Heart right ventricle (tissue), 16 donors: ENCODE measurements at places on chromosomes 6 and 20. TPM values are rescaled to one million over a fixed set of nuclear protein-coding genes. Genes with fewer than 3 reads are reported as not detected.

DNA sequence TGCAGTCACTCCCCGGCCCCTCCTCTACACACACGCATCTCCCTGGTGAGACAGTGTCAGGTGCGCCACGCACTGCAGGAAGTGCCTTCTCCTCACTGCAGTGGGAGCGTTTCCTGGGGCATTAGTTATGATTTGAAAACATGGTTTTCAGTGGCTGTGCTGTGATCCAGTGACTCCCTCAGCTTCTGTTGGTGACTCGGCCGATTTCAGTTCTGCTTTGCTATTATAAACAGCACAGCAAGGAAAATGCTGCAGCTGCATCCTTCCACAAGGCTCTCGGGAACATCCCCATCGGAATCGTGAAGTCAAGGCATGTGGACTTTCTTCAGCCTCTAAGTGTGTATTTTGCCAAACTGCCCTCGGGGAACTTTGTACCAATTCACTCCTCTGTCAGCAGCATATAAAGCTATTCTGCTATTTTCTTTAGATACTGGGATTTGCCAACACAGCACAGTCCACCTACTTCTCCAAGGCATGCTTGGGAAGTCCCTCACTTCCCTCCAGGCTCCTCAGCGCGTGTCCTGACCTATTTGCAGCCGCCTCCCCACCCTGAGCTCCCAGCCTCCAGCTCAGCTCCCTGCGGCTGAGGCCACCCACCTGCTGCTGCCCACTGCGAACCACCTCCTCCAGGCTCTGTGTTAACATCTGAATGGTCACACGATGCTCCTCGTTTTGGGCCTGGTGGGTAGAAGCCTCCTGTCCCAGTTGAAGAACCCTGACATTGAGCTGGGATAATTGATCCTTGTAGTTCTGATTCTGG is 54.5 kb downstream of the GINS1 start:
- peak; percentile 29 for DNase-seq

DNA sequence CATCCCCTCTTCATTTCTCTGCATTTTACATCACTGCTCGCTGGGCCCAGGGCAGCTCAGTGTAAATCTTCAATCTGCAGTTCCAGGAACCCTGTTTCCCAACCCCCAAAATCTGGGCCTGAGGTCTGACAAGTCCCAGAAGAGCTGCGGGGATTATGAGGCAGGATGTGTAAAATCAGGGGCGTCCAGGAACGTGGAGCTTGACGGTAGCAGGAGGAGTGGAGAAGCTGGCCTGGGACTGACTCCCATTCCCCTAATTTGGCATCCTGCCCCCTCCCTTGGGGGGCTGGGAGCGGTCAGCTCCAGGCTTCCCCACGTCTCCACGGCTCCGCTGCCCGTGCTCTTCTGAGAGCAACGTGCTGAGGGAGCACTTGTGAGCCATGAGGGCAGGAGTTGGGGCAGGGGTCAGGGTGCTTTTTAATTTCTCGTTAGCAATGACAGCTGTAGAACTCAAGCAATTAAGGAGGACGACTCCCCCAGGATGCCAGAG is 23.4 kb upstream of the VEGFA start:
- peak; percentile 32 for DNase-seq

GRCh38 chr6:135334169-135334568 is 153.1 kb downstream of the MYB start:
- DNase-seq, result no peak

- no peak for DNase-seq
Measured at GRCh38 chr6:111205502-111205901, 118.2 kb downstream of the SLC16A10 start.

GPX5 gene
- polyA plus RNA-seq, result not detected

NRN1 gene
- polyA plus RNA-seq, result 19.4 TPM

KCNK15 gene
- polyA plus RNA-seq, result 0.22 TPM

NOX3 gene
- polyA plus RNA-seq, result not detected
